ENCODE measurements at places on chromosomes 7 and 10.

- no peak for DNase-seq
Observed at GRCh38 chr7:72337390-72338167, 74.6 kb downstream of the CALN1 start.

- no peak for DNase-seq
Observed at GRCh38 chr7:51012569-51013217, 230.0 kb upstream of the GRB10 start.

DNA sequence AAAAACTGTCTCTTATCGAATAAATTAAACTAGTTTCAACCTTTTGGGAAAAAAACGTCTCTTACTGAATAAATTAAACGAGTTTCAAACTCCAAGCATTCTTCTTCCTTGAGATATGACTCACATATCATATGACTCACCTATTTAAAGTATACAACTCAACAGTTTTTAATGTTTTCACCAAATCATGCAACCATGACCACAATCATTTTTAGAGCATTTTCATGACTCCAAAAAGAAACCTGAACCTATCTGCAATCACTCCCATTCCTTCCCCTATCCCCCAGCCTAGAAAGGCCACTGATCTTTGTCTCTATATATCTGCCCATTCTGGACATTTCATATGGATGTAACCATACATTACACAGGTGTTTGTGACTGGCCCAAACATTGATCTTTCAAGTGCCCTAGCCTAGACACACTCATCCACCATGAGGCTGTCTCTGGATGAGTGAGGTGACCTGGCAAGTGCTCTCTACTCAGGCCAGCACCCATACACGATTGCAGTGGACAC lies 115.3 kb downstream of the PIP4K2A start:
- DNase-seq: no peak

DNA sequence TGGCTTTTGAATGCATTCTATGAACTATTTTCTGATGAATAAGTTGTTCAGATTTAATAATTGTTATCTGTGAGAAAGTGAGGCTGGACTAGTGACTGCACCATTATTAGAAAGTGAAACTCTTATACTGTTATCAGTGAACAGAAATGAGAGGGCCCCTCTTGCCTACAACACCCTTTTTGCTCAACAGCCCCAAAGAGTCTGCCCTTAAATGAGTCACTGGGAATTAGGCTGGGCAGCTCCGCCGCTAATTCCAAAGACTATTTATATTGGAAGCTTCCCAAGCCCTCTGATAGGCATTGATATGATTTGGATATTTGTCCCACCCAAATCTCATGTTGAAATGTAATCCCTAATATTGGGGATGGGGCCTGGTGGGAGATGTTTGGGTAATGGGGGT lies 7.0 kb upstream of the CYP2C18 start:
- DNase-seq: no peak

DNA sequence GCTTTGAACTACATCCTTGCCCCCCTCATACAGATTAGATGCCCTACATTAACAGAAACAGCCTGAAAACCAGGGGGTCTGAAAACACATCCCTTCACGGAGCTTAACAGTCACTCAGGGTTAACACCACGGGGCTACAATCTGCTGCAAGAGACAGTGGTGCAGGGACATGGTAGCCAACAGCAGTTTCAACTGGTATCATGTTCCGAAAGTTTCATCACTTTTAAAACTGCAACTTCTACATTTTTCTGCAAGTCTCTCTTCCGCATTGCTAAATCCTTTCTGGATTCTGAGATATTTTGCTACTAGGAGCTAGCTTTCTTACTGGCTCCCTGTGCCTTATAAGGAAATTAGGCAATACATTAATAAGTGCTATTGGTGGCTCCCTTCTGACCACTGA lies 92.6 kb downstream of the JAZF1 start:
- no peak for DNase-seq

- DNase-seq: no peak
Observed at GRCh38 chr10:3339531-3339950, 167.0 kb upstream of the PITRM1 start.

GRCh38 chr10:117241541-117242462 lies 888 bp downstream of the SLC18A2 start:
- no peak for DNase-seq

GRCh38 chr7:21099432-21099831 lies 312.7 kb upstream of the SP8 start:
- DNase-seq: no peak

DNA sequence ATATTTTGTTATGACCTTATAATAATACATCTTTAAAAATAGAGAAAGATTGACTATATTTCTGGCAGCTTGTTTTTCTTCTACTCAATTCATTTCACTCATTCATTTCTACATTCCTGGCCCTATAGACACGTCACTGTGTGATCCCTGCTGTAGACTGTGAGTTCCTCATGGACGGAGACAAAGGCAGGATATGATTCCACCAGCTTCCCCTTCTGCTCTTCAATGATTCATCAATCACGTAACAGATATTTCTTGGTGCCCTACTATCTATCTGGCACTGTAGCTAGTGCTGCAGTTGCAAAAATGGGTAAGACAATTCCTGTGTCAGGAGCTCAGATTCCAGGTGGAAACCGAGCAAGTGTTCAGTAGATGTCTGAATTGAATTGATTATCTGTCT lies 415.0 kb downstream of the SFMBT2 start:
- DNase-seq: no peak

DNA sequence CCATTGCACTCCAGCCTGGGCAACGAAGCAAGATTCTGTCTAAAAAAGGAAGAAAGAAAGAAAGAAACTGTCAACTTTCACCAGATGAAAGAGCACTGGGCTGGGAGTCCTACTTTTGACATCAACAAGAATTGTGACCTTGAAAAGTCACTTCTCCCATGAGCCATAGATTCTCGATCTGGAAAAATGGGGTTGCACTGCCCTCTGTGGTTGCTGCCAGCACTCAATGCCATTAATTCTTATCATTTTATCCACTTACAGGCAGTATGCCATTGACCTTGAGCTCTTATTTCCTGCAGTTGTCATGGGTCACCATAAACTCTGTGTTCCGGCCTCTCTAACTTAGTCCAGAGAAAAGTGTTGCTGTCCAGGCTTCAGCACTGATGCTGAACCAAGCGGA lies 137.2 kb downstream of the NOC3L start:
- no peak for DNase-seq
